ENCODE measurements at places on chromosomes 3 and 15. TPM values are rescaled to one million over a fixed set of nuclear protein-coding genes. Genes with fewer than 3 reads are reported as not detected.

Gene IQCH
- total RNA-seq, result 5.0 TPM

Gene CSNK1G1
- 29.3 TPM for total RNA-seq

Gene SI
- total RNA-seq, result not detected

Gene EIF4G1
- total RNA-seq, result 263 TPM

Gene IL5RA
- not detected for total RNA-seq

Gene LEKR1
- total RNA-seq, result 0.26 TPM

Gene DTX3L
- total RNA-seq, result 31.9 TPM

Gene GOLGA8T
- total RNA-seq, result 0.26 TPM

Gene PYGO1
- total RNA-seq, result 10.1 TPM

Gene TNFAIP8L3
- 10.7 TPM for total RNA-seq

Gene PIERCE2
- total RNA-seq, result 3.1 TPM

Gene P4HTM
- 33.4 TPM for total RNA-seq

Gene TF
- total RNA-seq, result 0.33 TPM

Gene CAMP
- not detected for total RNA-seq

Gene CEP70
- total RNA-seq, result 32.4 TPM

Gene CA12
- 48.4 TPM for total RNA-seq

Gene TGM5
- not detected for total RNA-seq

Gene HRG
- not detected for total RNA-seq

Gene ARGFX
- total RNA-seq, result not detected

Gene XCR1
- total RNA-seq, result under 0.01 TPM

Gene TM4SF1
- 423 TPM for total RNA-seq

Gene RTP3
- not detected for total RNA-seq

Gene PRTG
- 4.0 TPM for total RNA-seq

Gene SYNPR
- not detected for total RNA-seq

Gene DNAH12
- total RNA-seq, result under 0.01 TPM

Gene PARP15
- 0.26 TPM for total RNA-seq

Gene P2RY14
- not detected for total RNA-seq

Gene CNTN3
- total RNA-seq, result 8.3 TPM

Gene ZMYND10
- total RNA-seq, result 0.26 TPM

Gene PRR20G
- total RNA-seq, result not detected

Gene TMEM89
- total RNA-seq, result not detected

Gene TNNC1
- total RNA-seq, result 0.51 TPM

Gene ANO10
- total RNA-seq, result 138 TPM

Gene ZFYVE19
- total RNA-seq, result 23.6 TPM

Gene NRROS
- under 0.01 TPM for total RNA-seq

Gene PTX3
- total RNA-seq, result 464 TPM

Gene SCN11A
- total RNA-seq, result under 0.01 TPM

Gene SKOR1
- total RNA-seq, result 0.17 TPM

Gene CPLX3
- total RNA-seq, result not detected

Gene KNL1
- 5.0 TPM for total RNA-seq

Gene MAP6D1
- total RNA-seq, result 0.51 TPM

Gene GP9
- total RNA-seq, result not detected

Gene KCNAB1
- total RNA-seq, result 0.33 TPM

Gene GOLGA6B
- not detected for total RNA-seq

Gene HTR3E
- total RNA-seq, result not detected

Gene ARNT2
- 9.8 TPM for total RNA-seq

Gene CCR9
- not detected for total RNA-seq

Gene TRAIP
- total RNA-seq, result 0.77 TPM
